Vein endothelial cell (primary cell): ENCODE measurements at places on chromosomes 4 and X. TPM values are rescaled to one million over a fixed set of nuclear protein-coding genes. Genes with fewer than 3 reads are reported as not detected.

Gene ATP7A
- 15.4 and 16.3 TPM in 2 replicates for total RNA-seq

Gene CDK16
- total RNA-seq, result 99.8 and 126 TPM in 2 replicates

Gene SAGE1
- not detected in 2 replicates for total RNA-seq

Gene NAA11
- total RNA-seq, result not detected in 2 replicates

Gene EPHA5
- total RNA-seq, result under 0.01 TPM in 1 of 2 replicates, not detected in the other

Gene HPGD
- total RNA-seq, result not detected in 2 replicates
